ENCODE measurements at places on chromosomes 1 and 21. TPM values are rescaled to one million over a fixed set of nuclear protein-coding genes. Genes with fewer than 3 reads are reported as not detected.

DNA sequence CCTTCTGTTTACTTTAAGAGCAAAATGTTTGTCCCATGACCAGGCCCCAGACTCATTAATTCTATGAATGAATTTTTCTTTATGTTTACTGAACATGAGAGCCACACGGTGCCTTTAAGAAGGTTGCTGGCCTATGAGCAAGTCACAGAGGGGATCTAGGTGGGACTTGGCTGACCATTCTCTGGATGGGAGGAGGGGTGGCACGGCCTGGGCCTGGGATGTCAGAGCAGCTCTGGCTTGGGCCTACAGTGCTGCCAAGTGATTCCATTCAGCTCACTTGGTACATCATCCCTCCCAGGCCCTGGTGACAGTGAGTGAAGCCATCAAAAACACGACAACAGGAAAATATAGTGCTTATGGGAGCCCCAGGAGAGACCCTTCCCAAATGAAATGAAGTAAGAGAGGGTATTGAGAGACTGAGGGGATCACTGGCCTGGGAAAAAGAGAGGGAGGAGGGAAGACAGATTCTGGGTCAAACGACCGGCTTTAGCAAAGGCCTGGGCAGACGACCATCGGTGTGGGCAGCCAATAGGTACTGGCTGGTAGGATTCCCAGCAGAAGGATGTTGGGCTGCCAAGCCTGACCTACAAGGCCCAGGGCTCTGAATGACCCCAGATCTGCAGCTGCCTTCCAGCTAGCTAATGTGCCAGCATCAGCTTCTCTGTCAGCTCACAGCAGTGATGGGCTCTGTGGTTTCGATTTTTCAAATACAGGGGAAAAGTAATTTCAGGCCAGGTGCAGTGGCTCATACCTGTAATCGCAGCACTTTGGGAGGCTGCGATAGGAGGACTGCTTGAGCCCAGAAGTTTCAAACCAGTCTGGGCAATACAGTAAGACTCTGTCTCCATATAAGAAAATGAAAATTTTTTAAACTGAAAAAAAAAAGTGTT is 3.3 kb downstream of the TMEM53 start:
- DNase-seq, result no peak

- DNase-seq, result no peak
Measured at GRCh38 chr1:46274225-46275029, 26.9 kb downstream of the RAD54L start.

GRCh38 chr1:202010180-202011015 is at the start of gene ELF3:
Gene ELF3 (plus strand): TSS chr1:202010587. CDS start chr1:202011137, 550 bp downstream.
- no peak for DNase-seq

DNA sequence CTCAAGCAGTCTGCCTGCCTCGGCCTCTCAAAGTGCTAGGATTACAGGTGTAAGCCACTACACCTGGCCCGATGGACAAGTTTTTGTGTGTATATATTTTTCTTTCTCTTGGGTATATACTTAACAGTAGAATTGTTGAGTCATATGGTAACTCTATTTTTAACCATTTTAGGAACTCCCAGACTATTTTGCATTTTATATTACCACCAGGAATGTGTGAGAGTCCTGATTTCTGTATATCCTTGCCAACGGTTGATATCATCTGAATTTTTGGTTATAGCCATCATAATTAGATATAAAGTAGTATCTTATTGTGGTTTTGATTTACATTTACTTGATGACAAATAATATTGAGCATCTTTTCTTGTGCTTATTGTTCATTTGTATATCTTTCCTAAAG is 20.7 kb downstream of the FNBP1L start:
- DNase-seq, result no peak

DNA sequence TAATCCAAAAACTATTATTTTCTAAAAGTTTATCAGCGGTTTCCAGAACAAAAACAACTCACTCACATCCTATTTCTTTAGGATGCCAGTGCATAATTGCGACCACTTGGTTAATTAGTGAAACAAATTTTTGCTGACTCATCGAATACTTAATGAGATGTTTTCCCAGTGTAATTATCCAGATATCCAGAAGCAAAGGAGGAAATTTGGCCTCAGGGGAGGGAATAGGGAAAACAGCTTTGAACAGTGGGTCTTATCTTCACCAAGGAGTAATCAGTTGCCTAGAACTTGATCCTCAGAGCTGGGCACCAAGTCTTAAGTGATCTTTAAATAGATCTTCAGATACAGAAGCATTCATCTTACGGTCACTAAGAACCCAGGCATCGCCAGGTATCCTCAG is 24.3 kb downstream of the STYXL2 start:
- no peak for DNase-seq

- peak; percentile 92 for DNase-seq
Measured at GRCh38 chr1:62209931-62210595, 15.4 kb downstream of the L1TD1 start.

DNA sequence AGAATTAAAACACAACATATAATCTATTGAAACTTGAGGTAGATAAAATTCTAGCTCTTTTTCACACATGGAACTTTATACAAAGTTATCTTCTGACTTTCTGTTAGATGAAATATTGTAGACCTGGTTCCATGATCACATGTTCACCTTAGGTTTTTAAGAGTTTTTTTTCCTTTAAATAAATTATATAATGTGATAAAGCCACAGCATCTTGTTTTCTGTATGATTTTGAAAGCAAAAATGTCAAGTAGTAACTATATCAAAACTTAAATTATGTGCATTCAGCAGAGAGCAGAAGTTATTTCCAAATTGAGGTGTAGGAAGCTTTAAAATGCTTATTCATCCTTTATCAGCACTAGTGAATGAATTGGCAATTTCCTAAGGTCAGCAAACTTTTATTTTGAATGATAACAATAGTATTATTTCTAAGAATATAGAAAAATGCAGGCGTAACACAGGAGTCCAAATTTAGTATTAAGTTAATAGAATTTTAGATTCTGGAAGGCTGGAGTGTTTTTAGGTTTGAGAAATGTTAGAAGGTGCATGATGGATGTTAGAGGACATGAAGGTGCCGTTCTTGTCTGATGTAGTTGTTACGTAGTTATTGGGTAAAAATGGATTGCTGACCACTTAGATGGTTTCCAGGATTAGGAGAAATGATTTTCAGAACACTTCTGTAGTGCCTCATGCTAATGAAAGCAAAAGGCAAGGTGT is 17.5 kb downstream of the BACH1 start:
- DNase-seq, result no peak

GRCh38 chr1:16386454-16387113 is 19.5 kb downstream of the SZRD1 start:
- DNase-seq, result peak; percentile 94

DNA sequence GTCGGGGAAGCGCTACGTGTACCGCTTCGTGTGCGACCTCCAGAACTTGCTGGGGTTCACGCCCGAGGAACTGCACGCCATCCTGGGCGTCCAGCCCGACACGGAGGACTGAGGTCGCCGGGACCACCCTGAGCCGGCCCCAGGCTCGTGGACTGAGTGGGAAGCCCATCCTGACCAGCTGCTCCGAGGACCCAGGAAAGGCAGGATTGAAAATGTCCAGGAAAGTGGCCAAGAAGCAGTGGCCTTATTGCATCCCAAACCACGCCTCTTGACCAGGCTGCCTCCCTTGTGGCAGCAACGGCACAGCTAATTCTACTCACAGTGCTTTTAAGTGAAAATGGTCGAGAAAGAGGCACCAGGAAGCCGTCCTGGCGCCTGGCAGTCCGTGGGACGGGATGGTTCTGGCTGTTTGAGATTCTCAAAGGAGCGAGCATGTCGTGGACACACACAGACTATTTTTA is 17.1 kb downstream of the ETS2 start:
- DNase-seq, result no peak

- DNase-seq, result no peak
Measured at GRCh38 chr1:24927988-24928688, 1.9 kb downstream of the RUNX3 start.

GRCh38 chr1:155030243-155030795 is 3.3 kb downstream of the DCST2 start:
- no peak for DNase-seq

DNA sequence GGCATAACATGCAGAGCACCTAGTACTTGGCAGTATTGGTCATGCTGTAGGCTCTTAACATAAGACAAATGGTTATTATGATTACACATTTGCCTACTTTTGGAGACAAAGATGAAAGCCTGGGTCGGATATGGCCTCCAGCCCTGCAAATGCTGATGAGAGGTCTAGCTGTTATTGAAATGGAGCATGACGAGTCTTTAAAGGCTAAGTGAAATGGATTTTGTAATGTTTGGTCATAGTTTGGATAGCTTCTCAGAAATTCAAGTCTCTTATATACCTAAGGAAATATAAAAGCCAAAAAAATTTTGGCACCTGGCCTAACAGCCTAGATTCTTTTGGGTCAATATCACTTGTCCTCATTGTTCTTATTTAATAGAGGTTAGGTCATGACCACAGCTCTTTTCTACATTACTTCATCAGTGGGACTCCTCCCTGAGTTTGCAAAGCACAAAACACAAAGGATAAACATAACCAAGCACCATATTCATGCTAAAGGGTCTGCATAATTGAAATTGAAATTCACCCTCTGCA is 69.2 kb upstream of the WLS start:
- DNase-seq, result no peak

GRCh38 chr1:42206164-42206563 is 41.6 kb upstream of the GUCA2A start:
- no peak for DNase-seq

DNA sequence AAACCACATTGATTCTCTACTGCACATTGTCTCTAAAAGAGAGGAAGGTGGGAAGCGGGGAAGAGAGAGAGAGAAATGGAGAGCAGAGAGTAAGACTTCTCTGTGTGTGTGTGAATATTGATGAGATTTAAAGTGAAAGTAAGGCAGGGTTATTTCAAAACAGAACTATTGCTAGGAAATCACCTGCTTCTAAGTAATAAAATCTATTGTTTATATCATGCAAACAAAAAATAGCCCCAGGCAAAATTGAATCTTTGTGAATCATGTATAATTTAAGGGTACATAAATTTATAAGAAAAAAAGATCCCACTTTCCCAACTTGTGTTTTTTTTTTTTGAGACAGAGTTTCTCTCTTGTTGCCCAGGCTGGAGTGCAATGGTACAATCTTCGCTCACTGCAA is 1.2 kb upstream of the GBP7 start:
- DNase-seq, result no peak

GRCh38 chr1:60502506-60502905 is 428.9 kb upstream of the C1orf87 start:
- no peak for DNase-seq

DNA sequence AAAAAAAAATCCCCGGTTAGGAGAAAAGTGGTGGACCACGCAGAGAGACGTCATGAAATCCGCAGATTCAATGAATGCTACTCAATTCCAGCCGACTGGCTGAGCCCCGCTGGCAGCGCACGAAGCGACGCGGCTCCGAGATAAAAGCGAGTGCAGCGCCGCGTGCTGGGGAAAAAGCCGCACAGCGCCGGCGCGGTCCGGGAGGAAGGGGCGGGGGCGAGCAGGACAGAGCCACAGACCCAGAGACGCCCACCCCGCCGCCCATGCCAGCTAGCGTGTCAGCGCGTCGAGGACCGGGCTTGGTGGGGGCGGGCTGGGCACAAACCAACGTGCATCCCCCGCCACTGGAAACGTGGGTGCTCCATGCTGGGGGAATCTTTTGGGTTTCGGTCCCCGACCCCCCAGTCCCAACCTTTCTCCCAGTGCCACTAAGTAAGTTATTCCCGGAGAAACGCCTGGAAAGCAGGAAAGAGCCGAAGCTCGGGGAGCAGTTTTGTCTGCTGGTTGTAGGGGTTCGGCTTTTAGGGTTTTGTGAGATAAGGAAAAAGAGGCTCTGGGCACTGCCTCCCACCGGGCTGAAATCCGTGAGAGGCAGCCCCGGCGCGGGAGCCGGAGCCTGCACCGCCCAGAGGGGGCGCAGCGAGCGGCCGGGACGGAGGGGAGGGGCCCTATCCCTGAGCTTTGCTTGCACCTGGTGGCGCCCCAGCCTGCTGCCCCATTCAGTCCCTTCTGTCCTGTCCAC is at the start of gene KCNJ6:
KCNJ6 (minus strand) TSS at position 148 of the 742 bp plus-strand sequence. CDS start 75,775 bp downstream, outside the sequence.
- peak; percentile 84 for DNase-seq

Gene EXO1
- total RNA-seq, result 37.7 TPM

Gene MFAP2
- total RNA-seq, result 5.8 TPM

Gene PRKAA2
- total RNA-seq, result 0.92 TPM
